Bronchial smooth muscle cell (primary cell): ENCODE measurements at places on chromosomes 11 and 22. TPM values are rescaled to one million over a fixed set of nuclear protein-coding genes. Genes with fewer than 3 reads are reported as not detected.

LYVE1 gene
- total RNA-seq = not detected in 2 replicates

WBP2NL gene
- total RNA-seq = 0.16 and 0.77 TPM in 2 replicates

YPEL1 gene
- 0.47 and 1.3 TPM in 2 replicates for total RNA-seq

GGTLC3 gene
- not detected in 2 replicates for total RNA-seq

AP5B1 gene
- total RNA-seq = 2.6 and 3.3 TPM in 2 replicates

CCDC89 gene
- 7.1 and 8.7 TPM in 2 replicates for total RNA-seq

OR51I1 gene
- total RNA-seq = 0.60 TPM in 1 of 2 replicates, not detected in the other
